NCI-H1417 (cell line): ENCODE measurements at places on chromosomes 4 and X.

DNA sequence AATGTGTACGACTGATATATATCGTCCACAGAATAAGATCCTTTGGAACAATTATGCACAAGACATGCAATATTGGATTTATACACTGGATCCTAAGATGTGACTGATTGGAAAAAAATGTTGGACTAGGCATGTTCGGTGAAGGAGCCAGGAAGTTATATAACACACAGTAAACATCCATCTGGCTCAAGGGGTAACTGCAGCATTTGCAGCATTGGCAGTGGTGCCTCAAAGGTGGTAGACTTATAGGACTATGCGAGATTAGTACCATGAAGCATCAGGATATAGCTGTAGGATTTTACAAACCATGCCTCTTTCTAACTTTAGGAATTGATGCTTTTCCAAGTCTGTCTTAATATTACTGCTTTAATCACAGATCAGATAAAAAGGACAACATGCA, 34.3 kb downstream of the MSX1 start:
- DNase-seq = no peak

GRCh38 chr4:40506492-40506891, 123.2 kb downstream of the RBM47 start:
- DNase-seq = no peak

DNA sequence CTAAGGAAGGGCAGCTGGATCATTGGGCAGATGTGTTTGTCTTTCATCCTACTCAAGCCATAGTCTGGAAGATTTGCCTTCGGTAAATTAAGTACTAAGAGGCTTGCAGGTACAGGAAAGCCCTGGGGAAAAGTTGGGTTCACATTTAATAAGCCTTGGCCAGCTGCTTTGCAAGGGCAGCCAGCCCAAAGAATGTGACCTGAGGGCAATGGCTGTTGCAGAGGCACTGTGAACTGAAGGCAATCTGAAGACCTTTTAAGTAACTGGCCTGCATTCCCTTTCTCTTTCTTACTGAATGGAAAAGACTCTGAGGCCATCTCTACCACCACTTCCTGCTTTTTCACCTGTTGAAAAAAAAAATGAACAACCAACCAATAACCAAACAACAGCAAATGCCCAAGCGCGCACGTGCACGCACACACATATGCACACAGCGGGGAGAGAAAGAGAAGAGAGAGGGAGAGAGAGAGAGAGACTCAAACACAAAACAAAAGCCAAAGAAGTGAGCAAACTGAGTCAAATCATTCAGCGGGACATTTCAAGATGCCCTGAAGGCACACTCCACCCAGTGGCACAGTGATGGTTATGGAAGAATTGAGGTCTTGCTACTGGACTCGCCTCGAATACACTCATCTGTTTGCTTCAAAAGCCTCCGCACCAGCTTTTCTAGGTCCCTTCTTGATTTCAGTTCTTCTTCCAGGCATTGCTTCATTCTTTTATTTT, 19.6 kb downstream of the CD40LG start:
- no peak for DNase-seq

- no peak for DNase-seq
These were observed 45.6 kb upstream of the S100G start for GRCh38 chrX:16604337-16604736.

GRCh38 chrX:3044671-3045070, 3.4 kb downstream of the ARSF start:
- DNase-seq = no peak

DNA sequence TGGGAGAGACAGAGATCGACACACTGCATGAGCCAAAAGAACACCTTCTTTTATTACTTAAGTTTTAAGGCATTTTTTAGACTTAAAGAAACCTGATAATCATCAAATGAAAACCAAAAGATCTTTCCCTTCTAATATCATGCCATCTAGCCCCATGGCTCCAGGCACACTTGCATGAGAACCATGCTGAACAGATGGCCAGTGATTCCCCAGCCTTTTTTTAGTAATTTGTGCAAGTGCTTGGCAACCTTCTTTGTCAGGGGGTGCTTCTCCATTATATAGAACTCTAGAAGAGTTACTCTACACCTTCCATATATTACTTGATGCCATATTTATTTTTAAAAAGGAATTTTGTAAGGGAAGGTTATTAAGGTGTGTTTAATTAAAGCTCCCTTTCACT, 182.2 kb upstream of the TEX13C start:
- no peak for DNase-seq

DNA sequence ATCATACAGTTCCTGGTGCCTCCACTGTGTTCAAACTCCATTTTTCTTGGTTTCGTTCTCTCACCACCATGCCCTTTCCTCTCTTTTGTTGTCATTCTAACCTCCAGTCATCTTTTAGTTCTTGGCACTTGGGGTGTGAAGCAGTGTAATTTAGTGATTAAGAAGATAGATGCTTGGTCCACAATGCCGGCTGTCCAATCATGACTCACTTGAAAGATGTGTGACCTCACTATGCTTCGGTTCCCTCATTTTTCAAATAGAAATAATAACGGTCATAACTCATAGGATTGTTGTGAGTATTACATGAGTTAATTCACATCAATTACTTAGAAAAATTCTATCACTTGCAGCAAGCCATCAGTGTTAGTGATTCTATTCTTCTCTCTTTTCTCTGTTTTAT, 327.8 kb downstream of the ADGRL3 start:
- no peak for DNase-seq

- no peak for DNase-seq
These were observed 69.8 kb upstream of the SMARCA5 start for GRCh38 chr4:143443728-143444127.

- DNase-seq = no peak
These were observed 54.5 kb downstream of the RS1 start for GRCh38 chrX:18617407-18617750.

DNA sequence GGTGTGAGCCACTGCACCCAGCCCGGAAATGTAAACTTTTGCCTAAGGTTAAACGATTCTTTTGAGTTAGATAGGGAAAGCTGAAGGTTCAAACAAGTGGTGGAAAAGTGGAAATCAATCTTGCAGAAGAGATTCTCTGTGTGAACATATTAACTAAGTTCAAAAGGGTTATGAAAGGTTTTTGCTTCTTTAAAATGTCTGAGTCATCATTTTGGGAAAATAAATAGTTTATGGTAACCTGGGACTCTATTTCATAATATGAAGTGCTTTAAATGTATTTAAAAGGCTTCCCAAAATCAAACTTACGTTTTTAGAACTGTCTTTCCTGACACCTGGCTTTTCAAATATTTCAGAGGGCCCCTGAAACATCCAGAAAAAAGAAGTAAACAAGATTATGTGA, 73.6 kb upstream of the MID1IP1 start:
- DNase-seq = no peak

DNA sequence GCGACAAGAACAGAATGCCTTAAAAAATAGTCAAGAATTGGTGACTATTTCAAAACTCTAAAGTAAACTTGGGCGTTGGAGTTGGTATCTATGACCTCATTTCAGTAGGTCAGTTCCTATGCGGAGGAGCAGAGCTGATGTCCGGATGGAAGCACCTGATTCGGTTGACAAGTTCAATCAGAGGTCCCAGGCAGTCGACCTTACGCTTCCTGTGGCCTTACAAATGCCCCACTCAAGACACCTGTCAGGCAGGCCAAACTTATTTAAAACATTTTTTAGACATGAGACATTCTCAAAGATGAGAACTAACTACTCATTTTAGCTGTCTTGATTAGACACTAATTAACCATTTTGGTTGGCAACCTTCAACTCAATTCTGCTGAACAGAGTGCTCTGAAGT, 137.7 kb upstream of the ADAMTS3 start:
- no peak for DNase-seq

- DNase-seq = no peak
These were observed 69.7 kb upstream of the PPP3CA start for GRCh38 chr4:101417046-101417445.

GRCh38 chr4:39362827-39363226, 3.3 kb downstream of the RFC1 start:
- DNase-seq = no peak

GRCh38 chr4:53905941-53906377, 158.4 kb downstream of the CHIC2 start:
- DNase-seq = peak; percentile 11

DNA sequence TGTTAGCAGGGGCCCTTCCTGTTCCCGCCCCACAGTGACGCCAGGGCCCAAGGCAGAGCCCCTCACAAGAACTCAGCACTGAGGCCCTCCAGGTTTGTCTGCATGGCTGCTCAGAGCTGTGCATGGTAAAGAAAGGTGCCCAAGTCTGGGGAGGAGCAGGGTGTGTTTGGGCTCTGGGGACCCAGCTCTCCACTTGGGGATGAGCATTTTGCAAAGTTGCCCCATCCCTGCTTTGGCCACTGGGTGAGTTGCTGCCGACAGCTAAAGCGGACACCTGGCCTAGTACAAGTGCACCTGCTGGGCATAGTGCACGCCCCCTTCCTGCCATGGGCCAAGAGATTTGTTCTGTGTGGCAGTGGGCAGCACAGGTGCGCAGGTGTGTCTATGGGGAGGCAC, 2.0 kb upstream of the MXD4 start:
- peak; percentile 81 for DNase-seq

GRCh38 chr4:16496501-16496900, 270.2 kb upstream of the TAPT1 start:
- no peak for DNase-seq

DNA sequence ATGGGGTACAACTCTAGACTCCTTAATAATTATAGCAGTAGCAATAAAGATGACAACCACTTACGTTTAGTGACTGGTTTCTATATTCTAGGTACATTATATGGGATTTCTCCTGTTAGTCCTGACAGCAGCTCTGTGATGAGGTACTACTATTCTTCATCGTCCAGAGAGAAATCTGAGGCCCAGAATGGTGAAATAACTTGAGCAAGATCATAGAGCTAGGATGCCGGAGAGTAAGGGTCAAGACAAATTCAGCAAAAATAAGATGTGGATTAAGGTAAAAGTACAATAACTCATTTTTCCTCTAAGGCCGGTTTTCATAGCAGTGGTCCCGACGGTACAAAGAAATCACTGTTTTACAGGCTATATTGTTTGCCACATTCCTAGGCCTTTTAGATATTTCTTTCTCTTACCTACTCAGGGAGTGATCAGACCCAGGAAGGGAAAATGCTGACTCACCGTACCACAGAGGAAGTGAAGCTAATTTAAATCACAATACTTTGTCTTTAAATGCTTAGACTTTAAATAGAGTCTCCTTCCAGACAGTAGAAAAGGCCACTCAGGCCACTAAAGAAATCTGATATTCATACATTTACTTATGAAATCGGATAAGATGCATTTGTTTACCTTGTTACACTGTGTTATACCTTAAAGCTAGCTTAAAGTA, 2023.0 kb upstream of the AGA start:
- no peak for DNase-seq

DNA sequence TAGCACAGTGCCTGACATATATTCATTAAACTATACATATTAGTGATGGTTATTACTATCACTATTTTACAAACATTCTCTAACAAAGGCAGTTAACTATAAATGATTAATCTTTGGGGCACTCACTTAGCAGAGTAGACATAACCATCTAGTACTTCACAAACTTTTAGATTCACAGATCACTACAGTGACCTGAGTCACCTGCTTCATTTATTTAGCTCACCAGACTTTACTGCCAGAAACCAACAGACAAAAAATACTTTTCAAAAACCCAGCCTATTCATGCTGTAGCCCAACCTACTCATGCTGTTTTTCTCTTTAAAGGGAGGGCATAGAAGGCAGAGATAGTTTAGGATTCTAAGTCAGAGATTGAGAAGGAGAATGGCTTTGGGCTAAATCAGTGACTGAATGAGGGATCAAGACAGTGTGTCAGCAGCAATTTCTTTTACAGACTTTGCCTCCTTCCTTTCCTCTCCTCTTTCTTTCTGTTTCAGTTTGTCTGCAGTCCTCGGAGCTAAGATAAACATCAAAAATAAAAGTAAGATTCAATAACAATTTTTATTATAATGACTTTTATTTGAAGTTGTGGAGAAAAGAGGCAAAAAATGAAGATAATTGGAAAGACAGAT, 34.7 kb upstream of the PDE5A start:
- DNase-seq = no peak

DNA sequence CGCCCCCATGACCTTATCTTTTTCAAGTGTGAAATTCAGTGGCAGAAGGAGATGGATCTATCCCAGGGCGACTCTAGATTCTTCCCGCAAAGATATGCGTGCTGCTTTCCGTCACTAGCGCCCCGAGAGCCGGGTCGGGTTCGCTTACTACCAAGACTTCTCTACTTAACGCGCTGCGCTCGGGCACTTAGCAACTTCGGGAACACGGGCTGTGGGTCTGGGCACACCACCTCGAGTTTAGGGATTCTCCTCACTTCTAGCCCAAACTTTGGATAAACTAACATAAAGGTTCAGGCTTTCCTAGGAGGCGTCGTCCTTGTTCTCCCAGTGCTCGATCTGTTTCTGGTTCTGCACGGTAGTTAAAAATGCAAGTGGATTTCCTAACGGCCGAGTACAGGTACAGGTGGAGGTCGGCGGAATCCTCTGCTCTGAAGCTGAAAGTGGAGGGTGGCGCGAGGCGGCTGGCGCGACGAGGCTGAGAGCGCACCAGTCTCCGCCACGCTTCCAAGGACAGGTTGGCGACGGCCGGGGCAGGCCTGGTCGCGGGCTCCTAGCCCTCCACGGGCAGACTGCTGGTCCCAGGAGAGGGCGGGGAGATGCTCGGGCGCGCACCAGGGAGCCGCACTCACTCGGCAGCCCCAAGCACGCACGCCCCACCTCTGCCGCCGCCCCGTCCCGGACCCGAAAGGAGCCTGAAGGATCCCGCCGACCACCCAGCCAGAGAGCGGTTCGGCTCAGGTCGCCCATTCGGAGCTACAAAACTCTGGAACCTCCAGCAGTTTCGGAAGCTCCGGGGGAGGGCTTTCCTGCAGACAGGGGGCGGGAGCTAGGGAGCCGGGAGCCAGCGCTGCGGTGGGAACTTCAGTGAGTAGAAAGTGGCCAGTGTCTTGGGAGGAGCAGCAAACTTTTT, 100.8 kb upstream of the TENM3 start:
- no peak for DNase-seq

- peak; percentile 84 for DNase-seq
These were observed 833.9 kb upstream of the PRKX start for GRCh38 chrX:4547213-4547836.

DNA sequence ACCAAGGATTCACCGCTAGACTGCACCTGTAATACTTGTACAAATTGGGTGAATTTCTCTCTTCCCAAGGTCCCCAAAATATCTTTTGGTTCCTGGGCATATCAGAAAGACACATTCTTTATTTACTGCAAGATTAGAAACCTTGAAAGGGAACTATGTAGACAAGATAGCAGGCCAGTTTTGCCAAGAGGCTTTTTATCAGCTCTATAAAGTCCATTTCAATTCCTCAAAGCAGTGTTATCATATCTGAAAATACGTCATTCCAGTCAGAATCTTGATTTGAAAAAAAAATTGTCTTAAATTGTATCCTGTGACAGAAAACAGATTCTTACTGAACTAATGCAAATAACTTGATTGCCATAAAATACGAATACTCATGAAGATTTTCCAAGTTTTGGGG, 37.0 kb upstream of the NSG1 start:
- DNase-seq = no peak

- DNase-seq = no peak
These were observed 181.2 kb upstream of the SPOCK3 start for GRCh38 chr4:167415461-167415860.

GRCh38 chr4:38462367-38463055, 201.5 kb upstream of the KLF3 start:
- no peak for DNase-seq

GRCh38 chr4:41267997-41268396, 11.3 kb downstream of the UCHL1 start:
- peak; percentile 7 for DNase-seq

GRCh38 chrX:54093159-54093558, 48.9 kb upstream of the PHF8 start:
- no peak for DNase-seq
